ENCODE measurements at places on chromosomes 7 and 10. TPM values are rescaled to one million over a fixed set of nuclear protein-coding genes. Genes with fewer than 3 reads are reported as not detected.

TSPAN12 gene
- 2.3 TPM for total RNA-seq

CLDN4 gene
- total RNA-seq = 1.2 TPM

FAM25G gene
- total RNA-seq = not detected

NPSR1 gene
- total RNA-seq = not detected

BCL7B gene
- total RNA-seq = 32.8 TPM

FAM25A gene
- not detected for total RNA-seq

MKRN1 gene
- total RNA-seq = 52.4 TPM

RBM28 gene
- total RNA-seq = 11.8 TPM

SPAG6 gene
- total RNA-seq = not detected

OR13A1 gene
- total RNA-seq = not detected

FXYD4 gene
- not detected for total RNA-seq

PHKG1 gene
- 0.39 TPM for total RNA-seq

PRPS1L1 gene
- total RNA-seq = not detected

PRSS1 gene
- not detected for total RNA-seq

PRSS37 gene
- not detected for total RNA-seq

DYDC2 gene
- not detected for total RNA-seq

GNAT3 gene
- not detected for total RNA-seq

AGAP4 gene
- 3.0 TPM for total RNA-seq

ABLIM1 gene
- total RNA-seq = 0.24 TPM

PLXNA4 gene
- 1.4 TPM for total RNA-seq

LIPK gene
- total RNA-seq = not detected

SOSTDC1 gene
- total RNA-seq = 0.10 TPM

HOXA3 gene
- 0.98 TPM for total RNA-seq

GRM3 gene
- total RNA-seq = not detected

NXPH1 gene
- total RNA-seq = not detected

OR2A12 gene
- total RNA-seq = not detected

ADAM8 gene
- 3.8 TPM for total RNA-seq

OPALIN gene
- total RNA-seq = not detected

UCMA gene
- total RNA-seq = not detected

POM121 gene
- 4.5 TPM for total RNA-seq

All from RPMI7951 (cell line).